ENCODE measurements at places on chromosomes 5 and 9.
A peak's percentile ranks its signal among the peaks of the same experiment; 100 is the strongest.

DNA sequence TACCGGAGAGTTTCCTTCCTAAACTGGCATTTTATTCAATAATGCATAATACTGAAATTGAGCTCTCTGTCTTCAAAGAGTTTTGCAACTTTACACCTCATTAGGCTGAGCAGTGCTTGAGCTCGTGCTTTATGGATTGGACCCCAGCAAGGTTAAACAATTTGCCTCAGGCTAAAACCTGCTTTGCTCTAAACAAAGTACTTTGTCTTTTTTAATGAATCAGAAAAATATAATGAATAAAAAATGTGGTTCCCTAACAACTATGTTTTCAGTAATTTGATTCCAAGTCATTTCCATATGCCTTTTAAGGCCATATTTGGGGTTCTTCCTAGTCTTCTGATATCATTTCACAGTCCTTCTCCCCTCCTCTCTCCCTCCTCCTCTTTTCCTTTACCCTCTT, 20.0 kb downstream of the ZNF366 start:
- DNase-seq: no peak

DNA sequence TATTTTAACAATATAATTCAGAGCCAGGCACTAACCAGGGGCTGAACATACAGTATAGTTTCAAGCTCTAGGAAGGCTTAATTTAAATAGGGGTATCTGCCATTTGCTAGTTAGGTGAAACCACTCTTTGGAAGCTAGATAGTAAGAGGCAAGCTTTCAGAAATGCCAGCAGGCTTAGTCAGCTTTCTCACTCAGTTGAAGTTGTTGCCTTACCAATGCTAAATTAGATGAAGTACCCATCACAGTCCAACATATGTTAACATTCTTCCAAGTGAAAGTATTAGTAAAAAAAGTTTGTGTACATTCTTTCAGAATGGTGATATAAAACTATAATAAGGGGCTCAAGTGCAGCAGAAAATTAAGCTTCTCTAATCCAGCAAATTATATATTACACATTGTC, 215.0 kb downstream of the CNTLN start:
- DNase-seq: no peak

- DNase-seq: no peak
These were observed 96.8 kb downstream of the CAMK4 start for GRCh38 chr5:111320953-111321352.

DNA sequence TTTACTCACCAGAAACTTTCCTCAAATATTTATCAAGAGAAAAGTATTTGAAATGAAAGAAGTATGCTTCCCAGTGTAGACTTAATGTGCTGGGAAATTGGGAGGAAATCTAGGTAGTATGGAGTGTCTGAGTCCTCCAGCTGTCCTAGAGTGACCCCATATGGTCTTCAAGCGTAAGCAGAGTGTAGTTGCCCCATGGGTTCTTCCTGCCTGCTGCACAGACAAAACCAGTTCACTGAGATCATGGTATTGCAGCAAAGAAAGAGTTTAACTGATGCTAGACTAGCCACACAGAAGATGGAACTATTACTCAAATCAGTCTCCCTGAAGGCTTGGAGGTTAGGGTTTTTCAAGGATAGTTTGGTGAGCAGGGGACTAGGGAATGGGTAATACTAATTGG, 114.9 kb upstream of the PRLR start:
- DNase-seq: no peak

DNA sequence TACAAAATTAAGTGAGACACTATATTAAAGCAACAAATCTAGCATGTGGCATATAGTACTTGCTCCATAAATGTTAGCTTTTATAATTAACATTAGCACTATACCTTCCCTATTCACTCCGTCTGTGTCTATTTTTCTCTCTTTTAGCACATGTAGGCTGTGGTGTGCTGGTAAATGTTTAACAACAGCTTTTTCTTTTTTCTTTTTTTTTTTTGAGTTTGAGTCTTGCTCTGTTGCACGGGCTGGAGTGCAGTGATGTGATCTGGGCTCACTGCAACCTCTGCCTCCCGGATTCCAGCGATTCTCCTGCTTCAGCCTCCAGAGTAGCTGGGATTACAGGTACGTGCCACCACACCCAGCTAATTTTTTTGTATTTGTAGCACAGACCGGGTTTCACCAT, 62.1 kb downstream of the SPRY4 start:
- no peak for DNase-seq

DNA sequence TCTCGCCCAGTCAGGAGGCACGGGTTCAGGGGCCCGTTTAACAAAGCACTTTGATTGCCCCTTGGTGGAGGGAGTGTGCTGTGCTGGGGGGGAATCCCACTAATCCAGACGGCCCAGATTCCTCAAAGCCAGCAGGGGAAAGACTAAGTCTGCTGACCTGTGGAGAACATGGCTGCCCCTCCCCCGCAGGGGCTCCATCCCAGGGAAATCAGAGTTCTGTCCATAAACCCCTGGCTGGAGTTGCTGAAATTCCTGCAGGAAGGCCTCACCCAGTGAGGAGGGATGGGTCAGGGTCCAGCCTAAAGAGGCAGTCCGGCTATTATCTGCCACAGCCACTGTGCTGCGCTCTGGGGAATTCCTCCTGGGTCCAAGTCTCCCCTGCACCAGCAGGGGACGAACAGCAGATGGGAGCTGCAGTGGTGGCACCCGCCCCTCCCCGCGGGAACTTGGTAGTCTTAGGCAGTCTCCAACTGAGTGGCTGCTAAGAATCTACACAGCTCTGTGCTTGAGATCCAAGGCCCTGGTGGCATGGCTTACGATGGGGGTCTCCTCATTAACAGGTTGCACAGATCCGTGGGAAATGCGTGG, 174.0 kb upstream of the DAB2 start:
- DNase-seq: no peak

DNA sequence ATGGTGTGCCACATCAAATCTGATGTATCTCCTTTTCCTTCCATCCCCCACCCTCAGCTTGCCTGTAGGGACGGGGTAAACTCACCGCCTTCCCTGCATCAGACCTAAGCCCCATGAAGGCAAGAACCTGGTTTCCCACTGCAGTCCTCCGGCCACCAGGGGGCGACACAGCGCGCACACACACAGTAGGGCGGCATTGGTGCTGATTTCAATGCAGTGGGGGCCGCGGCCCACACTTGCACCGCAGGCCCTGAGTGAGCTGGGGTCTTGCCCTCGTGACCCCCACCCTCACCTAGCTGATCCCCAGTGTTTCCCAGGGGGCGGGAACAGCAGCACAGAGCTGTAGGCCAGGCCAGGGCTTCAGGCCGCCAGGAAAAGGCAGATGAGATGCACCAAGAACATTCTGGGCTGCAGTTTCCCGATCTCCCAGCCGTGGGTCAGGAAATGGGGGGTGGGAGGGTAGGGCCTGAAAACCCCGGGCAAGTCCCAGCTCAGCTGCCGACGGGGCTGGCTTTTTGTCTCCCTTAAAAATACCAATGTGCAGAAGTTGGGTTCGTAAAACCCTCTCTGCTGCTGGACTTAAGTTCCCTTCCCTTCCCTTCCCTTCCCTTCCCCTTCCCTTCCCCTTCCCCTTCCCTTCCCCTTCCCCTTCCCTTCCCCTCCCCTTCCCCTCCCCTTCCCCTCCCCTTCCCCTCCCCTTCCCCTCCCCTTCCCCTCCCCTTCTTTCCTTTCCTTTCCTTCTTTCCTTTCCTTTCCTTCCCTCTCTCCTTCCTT, 19.5 kb downstream of the FAM163B start:
- DNase-seq: no peak

DNA sequence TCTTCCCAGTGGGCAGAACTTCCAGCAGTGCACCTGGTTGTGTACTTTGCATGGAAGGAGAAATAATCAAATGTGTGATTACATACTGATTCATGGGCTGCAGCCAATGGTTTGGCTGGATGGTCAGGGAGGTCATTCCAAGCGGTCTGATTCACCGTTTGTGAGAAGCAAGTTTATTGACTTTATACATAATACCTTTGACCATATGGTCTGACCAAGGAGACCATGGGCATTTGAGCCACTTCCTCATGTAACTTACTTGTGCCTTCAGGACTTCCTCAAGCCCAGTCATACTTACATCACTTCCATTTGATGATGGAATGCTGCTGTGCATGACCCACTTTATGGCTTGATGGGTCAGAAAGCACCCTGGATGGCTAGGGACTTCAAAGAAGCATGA, 41.1 kb downstream of the DAP start:
- DNase-seq: no peak

DNA sequence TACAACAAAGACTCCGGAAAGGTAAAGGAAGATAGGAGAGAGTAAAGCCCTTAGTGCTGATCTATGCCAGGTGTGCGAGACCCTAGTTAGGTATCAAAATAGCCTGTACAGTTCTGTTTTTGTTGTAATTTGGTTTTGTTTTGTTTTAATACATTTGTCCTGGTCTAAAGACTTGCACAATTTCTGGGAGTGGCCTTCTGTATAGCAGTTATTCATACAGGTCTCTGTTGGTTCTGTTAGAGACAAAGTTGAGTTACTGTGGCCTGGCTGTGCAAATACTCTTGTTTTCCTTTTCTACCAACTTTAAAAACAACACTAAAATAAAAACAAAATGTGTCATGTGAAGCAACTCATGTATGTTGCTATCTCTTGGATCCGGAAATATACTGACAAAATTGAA, 163.6 kb downstream of the COMMD10 start:
- no peak for DNase-seq

DNA sequence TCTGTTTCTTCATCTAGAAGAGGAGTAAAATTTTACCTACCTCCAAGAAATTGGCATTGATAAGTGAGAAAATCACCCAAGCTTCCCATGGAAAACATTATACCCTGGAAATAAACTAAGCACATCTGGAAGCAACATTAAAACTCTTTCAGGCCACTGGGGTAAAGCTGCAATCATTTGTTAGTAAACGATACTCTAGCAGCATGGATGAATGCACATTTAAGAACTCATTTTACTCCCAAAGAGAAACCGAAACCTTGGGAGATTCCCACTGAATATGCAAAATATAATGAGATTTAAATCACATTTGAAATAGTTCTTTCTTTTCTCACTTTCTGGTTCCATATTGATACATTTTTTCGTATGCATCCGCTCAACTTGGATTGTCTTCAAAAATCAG, 467.5 kb downstream of the EFNA5 start:
- DNase-seq: no peak

- DNase-seq: peak; percentile 36
These were observed 2.6 kb downstream of the CTNNAL1 start for GRCh38 chr9:109010746-109011145.

DNA sequence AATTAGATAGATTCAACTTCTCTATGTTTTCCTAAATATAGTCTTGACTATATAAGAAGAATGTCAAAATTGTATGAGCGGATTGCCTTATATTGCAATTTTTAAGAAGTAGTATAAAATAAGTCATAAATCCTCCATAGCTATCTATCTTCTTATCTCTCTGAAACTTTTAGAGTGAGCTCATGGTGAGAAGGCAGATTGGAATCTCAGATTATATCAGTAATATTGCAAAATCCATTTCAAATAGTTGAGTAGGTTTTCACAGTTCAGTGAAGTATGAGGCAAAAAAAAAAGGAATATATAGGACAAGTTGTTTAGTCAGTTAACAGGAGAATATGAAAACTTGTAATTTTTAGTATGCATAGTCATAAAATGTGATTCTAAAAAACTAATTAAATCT, 156.4 kb downstream of the FAM174A start:
- DNase-seq: no peak

- no peak for DNase-seq
These were observed 119.6 kb upstream of the RETREG1 start for GRCh38 chr5:16736158-16736995.

- no peak for DNase-seq
These were observed 719 bp downstream of the MIGA2 start for GRCh38 chr9:129036923-129037766.

- no peak for DNase-seq
These were observed 109.5 kb upstream of the SLC28A3 start for GRCh38 chr9:84450029-84450428.

GRCh38 chr5:135013947-135014570, 20.0 kb downstream of the PITX1 start:
- DNase-seq: no peak

DNA sequence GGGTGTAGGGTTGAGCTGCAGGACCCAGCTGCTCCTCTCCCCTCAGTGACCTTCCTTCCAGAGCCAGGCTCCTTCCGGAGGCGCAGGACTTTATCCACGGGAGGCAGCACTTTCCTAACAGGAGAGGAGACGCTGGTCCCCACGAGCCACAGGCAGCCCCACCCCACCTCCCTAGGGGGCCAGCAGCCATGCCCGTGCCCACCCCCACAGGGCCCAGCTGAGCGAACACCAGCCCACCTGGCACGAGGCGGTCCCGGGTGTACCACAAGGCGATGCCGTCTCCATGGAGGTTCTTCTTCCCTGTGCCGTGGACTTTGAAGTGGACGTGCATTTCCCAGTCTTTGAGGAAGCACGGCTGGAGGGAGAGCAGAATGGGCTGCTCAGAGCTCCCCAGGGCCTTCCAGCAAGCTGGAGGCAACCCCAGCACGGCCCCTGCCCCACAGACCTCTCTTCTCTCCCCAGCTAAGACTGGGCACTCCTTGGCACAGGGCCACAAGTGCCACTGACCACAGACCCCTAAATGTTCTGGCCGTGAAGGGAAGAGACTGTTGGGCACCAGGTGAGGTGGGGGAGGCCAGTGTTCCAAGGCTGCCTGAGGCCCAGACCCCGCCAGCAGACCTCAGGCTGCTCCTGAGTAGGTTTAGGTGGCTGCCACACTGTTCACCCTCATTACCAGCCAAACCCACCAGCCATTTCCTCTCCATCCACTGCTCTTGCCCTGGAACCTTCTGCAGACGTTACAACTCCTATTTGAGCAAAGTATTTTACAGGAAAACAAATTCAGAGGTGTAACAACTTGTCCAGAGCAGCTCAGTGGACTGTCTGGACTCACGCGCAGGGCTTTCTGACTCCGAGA, 13.0 kb downstream of the LMAN2 start:
- no peak for DNase-seq

DNA sequence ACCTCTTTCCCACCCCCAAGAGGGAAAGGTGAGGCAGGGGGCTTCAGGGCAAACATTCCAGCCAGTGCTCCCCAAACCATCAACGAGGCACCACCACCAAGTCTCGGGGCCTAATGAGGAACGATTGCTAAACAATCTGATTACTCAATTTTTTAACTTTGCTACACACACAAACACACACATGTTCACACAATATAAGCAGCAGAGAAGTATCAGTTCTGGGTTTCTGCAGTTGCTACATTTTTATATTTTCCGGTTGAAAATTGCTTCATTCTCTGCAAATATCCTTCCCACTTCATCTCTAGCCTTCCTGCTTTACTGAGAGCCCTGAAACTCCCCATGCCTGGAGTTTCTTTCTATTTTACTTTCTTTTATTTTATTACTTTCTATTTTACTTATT, 60.2 kb downstream of the FEM1C start:
- no peak for DNase-seq

- DNase-seq: no peak
These were observed 5.3 kb downstream of the SLC1A3 start for GRCh38 chr5:36611520-36612274.

DNA sequence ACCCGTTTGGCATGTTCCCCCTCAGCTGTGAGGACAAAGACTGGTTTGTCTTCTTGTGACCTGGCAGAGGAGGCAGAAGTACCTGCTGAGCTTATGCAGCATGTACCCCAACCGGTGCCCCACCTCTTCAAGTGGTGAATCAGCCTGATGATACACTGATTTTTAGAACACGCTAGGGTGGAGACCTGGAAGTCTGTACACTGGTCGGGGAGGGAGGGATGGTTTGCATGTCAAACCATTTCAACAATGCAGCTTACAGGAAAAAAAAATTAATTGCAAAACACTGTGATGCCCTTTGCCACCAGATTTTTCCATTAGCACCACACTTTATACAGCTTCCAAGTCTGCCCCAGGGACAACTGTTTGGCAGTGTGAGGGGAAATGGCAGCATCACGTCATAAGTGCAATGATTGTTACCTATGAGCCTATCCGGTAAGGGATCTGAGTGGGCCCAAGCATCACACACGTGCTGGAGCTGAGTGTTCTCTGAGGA, 155.1 kb upstream of the DMRT1 start:
- no peak for DNase-seq

- no peak for DNase-seq
These were observed 26.7 kb downstream of the BDP1 start for GRCh38 chr5:71482132-71482531.

All from central memory CD4-positive, alpha-beta T cell (primary cell).